ENCODE measurements at places on chromosomes 12 and 14.

- no peak for DNase-seq
Measured at GRCh38 chr12:104354167-104354867, 50.8 kb downstream of the EID3 start.

DNA sequence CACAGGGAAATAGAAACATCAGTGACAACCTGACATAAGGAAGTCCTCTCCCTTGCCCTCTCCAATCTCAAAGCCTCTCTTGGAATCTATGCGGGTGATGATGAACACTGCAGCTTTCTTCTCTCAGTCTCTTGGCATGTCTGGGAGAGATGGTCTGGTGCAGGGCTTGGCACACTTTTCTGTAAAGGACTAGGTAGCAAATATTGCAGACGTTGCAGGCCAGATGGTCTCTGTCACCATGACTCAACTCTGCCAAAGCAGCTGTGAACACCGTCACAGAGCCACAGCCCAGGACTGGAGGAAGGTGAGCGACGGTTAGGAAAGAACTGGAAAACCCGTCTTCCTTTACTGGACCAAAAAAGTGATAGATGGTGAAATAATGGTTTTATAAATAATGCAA lies 591.0 kb upstream of the TMEM132C start:
- DNase-seq, result no peak

- no peak for DNase-seq
Measured at GRCh38 chr12:13208533-13209435, 12.3 kb downstream of the EMP1 start.

DNA sequence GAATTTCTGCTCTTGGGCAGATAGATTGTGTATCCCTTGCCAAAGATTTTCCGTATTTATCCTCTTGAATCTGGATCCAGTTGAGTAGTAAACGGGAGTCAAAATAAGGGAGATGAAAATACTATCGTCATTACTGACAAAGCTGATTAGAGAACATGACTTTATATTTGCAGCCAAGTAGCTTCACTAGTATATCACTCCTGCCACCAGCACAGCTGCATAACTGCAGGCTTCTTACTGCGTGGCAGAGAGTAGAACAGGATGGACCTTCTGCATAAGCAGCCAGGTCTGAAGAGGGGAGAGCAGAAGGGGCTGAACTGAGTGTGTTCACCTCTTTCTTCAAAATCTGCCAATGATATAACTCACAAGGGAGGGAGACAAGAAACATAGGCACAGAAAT lies 283.7 kb downstream of the FBXL14 start:
- no peak for DNase-seq

GRCh38 chr14:78075555-78076277 lies 94.5 kb upstream of the NRXN3 start:
- no peak for DNase-seq

GRCh38 chr12:121289962-121290361 lies 6.5 kb downstream of the CAMKK2 start:
- DNase-seq, result no peak

- no peak for DNase-seq
Measured at GRCh38 chr12:97063292-97063935, 156.4 kb downstream of the NEDD1 start.

GRCh38 chr12:71431991-71432390 lies 7.6 kb upstream of the LGR5 start:
- DNase-seq, result no peak

- no peak for DNase-seq
Measured at GRCh38 chr14:35929186-35929585, 103.0 kb downstream of the BRMS1L start.

DNA sequence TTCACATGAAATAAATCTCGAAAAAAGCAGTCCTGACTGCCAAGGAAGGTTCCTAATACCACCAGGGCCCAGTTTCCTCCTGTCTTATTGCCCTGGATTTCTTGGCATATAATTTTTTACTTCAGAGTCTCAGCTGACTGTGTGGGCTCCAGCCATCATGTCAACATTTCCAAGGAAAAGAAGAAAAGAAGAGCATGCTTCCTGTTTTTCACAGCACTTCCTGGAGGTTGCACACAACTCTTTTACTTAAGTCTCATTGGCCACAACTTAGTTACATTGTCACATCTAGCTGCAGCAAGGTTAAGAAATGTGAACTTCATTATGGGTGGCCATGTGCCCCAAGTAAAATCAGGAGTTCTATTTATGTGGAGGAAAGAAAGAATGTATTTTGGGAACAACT lies 24.3 kb downstream of the DACT1 start:
- no peak for DNase-seq

GRCh38 chr12:991350-992333 lies 619 bp downstream of the ERC1 start:
- DNase-seq, result peak; percentile 22

DNA sequence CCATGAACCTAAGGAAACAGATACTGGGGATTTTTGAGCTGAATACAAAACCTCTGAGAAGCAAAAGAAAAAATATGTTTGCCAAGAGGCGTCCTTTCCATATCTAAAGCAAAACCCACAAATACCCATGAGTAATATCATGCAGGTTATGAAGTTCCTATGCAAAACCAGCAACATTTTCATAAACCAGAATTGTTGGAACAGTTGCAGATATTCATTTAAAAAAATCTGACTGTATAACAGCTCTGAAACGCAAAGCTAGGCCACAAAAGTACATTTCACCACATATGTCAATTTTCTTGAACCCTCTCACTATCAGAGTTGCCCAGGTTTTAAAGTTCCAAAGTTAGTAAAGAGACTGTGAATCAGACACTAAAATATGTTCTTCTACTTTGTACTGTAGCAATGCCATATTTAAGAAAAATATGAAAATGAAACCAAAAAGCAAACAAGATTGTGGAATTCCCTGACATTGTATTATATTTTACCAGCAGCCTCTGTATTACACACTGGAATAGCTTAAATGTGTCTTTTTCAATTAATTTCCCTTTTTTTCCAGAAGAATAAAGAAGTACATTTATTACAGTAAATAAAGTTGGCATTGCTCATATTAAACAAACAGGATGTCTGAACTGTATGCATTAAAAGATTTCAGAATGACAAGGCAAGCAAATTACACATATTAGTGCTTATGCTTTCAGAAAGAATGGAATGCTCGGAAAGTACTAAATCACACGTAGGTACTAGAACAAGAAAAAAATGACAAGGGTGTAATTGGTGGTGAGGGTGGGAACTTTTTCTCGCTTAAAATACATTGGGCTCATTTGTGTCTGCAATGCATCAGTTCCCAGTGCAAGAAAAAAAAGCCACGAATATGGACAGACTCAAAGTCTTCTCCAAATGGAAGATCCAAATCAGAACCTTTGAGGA lies 33.6 kb upstream of the HIF1A start:
- DNase-seq, result no peak
